H1 (cell line): ENCODE measurements at places on chromosomes 3 and 15.
A peak's percentile ranks its signal among the peaks of the same experiment; 100 is the strongest.

- no peak for DNase-seq
Measured at GRCh38 chr15:63114465-63114864, 7.2 kb upstream of the LACTB start.

- no peak for DNase-seq
Measured at GRCh38 chr3:42095540-42095939, 4.4 kb downstream of the TRAK1 start.

GRCh38 chr3:178263236-178263916 is 272.9 kb upstream of the KCNMB2 start:
- DNase-seq, result no peak

DNA sequence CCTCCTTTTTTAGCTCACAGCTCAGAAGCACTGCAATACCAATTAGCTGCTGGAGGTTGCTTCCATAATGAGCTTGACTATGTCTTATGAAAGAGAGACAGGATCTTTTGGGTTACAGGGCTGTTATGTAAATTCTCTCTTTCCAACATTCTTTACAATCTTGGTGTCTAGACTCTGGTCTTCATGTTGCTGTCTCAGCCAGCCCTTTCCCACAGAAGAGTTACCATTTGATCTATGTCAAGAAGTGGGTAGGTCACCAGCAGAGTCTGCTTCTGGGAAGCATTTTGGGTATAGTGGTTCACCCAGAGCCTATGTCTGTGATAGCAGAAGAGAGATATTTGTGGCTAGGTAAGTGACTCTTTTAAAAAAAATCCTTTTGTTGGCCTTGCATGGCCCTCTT is 234.5 kb downstream of the SATB1 start:
- no peak for DNase-seq

GRCh38 chr3:82875401-82875800 is 1114.0 kb upstream of the GBE1 start:
- DNase-seq, result no peak

- DNase-seq, result no peak
Measured at GRCh38 chr3:98807561-98807960, 44.4 kb downstream of the ST3GAL6 start.

DNA sequence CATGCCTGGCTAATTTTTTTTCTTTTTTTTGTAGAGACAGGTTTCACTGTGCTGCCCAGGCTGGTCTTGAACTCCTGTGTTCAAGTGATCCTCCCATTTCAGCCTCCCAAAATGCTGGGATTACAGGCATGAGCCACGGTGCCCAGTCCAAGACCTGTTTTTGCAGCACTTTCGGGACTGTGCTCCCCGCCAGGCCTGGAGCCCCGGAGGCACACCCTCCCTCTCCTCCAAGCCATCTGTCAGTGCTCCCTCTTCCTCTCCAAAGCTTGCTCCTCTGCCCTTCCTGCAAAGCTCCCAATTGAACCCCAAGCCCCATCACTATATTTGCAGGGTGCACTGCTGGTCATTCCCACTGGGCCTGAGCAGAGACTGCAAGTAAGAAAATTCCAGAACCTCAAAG is 98.1 kb downstream of the CORO2B start:
- no peak for DNase-seq

- no peak for DNase-seq
Measured at GRCh38 chr15:97972366-97972765, 11.9 kb downstream of the ARRDC4 start.

GRCh38 chr15:65082303-65082953 is 5.9 kb downstream of the KBTBD13 start:
- DNase-seq, result no peak

DNA sequence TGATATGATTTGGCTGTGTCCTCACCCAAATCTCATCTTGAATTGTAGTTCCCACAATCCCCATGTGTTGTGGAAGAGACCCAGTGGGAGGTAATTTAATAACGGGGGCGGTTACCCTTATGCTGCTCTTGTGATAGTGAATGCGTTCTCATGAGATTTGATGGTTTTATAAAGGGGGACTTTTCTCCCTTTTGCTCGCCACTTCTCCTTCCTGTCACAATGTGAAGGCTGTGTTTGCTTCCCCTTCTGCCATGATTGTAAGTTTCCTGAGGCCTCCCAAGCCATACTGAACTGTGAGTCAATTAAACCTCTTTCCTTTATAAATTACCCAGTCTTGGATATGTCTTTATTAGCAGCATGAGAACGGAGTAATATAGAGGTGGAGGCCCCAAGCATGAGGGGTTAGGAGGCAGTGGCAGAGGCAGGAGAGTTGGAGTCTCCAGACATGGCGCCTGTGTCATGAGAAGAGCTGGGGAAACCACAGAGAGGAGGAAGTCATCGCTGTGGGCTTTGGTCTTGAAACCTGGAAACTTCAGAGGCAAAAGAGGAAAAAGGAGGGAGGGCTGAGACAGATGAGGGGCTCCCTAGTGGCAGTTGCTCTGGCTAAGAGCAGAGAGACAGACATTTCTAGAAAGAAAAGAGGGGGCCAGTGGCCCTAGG is 107.8 kb upstream of the VEPH1 start:
- no peak for DNase-seq

DNA sequence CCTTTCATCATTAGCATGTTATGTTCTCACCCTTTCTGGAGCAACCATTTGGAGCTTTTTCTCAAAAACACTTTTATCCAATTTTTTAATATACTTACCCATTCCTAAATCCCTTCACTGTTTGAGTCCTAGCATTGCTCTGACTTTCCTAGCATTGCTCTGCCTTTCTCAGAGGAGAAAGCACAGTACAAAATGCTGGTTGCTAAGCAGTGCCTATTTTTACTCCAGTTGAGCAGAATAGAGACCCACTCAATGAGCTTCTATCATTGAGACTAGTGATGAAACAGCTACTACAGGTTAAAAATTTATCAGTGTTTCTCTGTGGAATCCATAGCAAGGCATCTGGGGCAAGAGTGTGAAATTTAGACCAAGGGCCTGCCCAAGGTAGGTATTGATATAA is 21.8 kb upstream of the IL1RAP start:
- no peak for DNase-seq

DNA sequence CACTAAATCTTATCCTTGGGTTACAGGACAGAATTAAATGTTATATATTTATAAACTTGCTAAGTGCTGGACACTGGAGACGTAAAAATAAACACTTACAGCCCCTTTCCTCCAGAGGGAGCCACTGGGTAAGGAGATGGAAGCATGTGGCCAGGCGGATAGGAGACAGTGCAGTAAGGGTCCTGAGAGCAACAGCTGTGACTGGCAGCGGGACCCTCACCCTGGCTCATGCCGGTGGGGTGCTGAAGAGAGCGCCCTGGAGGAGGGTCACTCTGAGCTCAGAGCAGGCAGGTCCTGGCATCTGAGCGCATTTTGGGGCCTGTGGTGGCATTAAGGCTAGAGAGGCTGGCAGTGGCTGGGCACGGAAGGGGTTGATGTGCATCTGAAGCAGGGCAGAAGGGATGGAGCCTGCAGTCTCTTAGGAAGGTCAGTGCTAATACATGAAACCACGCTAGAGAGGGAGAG is 16.0 kb downstream of the SEC61A1 start:
- DNase-seq, result peak; percentile 58

- DNase-seq, result no peak
Measured at GRCh38 chr3:191972714-191973398, 511.9 kb downstream of the PYDC2 start.

DNA sequence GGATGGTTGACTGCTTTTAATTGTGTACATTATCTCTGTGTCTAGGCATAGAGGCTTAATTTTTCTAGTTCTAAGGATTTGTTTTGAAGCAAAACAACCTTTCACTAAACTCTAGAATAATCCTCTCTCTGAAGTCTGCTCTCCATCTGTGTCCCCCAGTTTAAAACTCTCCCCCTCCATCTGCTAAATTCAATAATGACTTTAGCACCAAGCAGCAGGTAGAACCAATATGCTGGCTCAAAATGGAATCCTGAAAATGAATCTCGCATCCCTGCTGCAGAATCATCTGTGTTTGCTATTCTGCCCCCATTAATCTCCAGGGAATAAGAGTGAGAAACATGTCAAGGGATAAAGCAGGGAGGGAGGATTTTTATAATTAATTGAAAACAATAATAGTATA is 111.8 kb downstream of the TUSC7 start:
- no peak for DNase-seq
